ENCODE measurements at places on chromosomes 7 and 10. TPM values are rescaled to one million over a fixed set of nuclear protein-coding genes. Genes with fewer than 3 reads are reported as not detected.

The KEL gene
- total RNA-seq: 1.5 TPM

The LRRC61 gene
- 8.2 TPM for total RNA-seq

DNA sequence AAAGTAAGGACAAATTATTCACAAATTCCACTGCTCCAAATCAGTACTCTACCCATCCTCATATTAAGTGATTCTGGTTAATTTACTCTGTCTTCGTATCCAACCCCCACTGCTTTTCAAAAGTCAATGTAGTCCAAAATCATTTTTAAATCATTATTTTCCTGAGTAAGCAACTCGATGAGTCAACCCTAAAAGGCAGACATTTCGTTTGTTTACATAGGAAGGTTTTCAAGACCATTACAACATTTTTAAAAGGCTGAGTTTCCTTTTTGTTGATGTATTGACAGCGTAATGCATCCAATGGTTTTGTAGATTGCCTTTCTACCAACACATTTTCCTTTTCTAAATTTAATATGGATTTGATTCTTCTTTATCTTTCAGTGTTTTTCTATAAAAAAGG, 523.0 kb upstream of the ANKRD30A start:
- DNase-seq: no peak

- DNase-seq: no peak
Measured at GRCh38 chr7:618539-619367, 99.1 kb upstream of the PDGFA start.

The DPP6 gene
- total RNA-seq: 52.4 TPM

The SPOCK2 gene
- 118 TPM for total RNA-seq

DNA sequence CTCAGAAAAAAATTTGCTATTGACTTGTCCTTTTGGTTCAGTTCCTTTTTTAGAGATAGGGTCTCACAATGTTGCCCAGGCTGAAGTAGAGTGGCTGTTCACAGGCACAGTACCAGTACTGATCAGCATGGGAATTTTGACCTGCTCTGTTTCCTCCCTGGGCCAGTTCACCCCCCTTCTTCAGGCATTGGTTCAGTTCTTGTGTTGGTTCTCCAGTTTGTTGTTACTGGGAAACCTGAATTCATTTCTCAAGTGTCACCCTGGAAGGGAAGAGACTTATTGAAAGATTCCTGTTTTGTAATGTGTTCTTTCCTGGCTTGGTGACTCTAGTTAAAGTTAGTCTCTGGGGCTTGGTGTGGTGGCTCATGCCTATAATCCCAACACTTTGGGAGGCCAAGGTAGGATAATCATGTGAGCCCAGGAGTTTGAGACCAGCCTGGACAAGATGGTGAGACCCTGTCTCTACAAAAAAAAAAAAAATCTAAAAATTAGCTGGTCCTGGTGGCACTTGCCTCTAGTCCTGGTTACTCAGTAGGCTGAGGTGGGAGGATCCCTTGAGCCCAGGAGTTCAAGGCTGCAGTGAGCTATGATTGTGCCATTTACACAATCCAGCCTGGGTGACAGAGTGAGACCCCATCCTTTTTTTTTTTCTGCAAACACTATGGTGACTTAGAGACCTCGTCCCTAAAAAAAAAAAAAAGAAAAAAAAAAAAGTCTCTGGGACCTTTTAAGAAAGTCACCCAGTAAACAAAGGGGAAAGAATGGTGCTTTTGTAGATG, 52.7 kb downstream of the CNNM2 start:
- DNase-seq: no peak

DNA sequence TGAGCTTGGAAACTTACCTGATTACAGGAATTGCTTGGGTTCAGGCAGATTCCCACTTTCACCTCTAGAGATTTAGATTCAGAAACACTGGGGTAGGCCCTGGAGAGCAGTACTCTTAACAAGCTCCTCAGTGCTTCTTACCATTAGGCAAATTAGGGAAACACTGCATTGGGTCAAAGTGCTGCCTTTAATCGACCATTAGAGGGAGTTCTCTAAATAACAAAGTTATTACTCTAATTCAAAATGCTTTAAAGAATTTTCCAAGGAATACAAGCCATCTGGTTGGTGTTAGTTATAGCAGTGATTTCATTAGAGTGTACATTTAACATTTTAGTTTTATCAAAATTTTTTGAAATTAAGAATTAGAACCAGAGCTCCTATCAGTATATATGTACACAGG, 324.5 kb downstream of the GFRA1 start:
- no peak for DNase-seq

Data from cerebellum (tissue), 4 donors.